Esophagus squamous epithelium (tissue), 5 donors: ENCODE measurements at places on chromosomes 6 and 20. TPM values are rescaled to one million over a fixed set of nuclear protein-coding genes. Genes with fewer than 3 reads are reported as not detected.

- DNase-seq = no peak
These were observed 56.2 kb upstream of the EPB41L1 start for GRCh38 chr20:36098364-36098763.

GRCh38 chr6:24504649-24505586 is 10.1 kb downstream of the ALDH5A1 start:
- no peak for DNase-seq

GRCh38 chr20:50344232-50345071 is 153.8 kb downstream of the CEBPB start:
- DNase-seq = no peak

The OXT gene
- not detected for total RNA-seq

The NKX2-2 gene
- total RNA-seq = not detected

The CRYBG1 gene
- total RNA-seq = 185 TPM

DNA sequence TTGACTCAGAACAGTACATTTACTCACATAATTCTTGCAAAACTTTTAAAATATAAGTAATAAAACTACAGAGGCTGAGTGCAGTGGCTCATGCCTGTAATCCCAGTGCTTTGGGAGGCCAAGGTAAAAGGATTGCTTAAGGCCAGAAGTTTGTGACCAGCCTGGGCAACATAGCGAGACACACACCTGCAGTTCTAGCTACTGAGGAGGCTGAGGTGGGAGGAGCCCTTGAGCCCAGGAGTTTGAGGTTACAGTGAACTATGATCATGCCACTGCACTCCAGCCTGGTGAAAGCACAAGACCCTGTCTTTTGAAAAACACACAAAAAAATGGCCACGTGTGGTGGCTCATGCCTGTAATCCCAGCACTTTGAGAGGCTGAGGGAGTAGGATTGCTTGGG is 21.8 kb upstream of the MYO6 start:
- DNase-seq = no peak

DNA sequence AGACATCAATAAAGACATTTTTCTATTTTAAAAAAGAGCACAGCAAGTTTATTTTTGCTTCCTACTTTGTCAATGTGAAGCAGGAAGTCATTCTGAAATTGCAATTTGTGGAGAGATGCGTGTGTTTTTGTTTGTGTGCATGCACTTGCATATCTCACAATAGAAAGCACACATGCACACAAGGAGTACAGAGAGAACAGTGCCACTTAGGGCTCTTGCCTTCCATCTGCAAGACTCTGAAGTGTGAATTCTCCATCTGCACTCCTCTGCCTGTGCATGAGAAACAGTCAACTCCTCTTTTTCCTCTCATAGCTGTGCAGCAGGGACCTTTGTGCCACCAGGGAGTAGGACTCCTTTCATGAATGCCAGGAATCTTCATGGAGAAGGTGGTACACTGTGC is 316.3 kb upstream of the CNR1 start:
- DNase-seq = no peak

The NNAT gene
- total RNA-seq = not detected

The BPIFA3 gene
- total RNA-seq = not detected

DNA sequence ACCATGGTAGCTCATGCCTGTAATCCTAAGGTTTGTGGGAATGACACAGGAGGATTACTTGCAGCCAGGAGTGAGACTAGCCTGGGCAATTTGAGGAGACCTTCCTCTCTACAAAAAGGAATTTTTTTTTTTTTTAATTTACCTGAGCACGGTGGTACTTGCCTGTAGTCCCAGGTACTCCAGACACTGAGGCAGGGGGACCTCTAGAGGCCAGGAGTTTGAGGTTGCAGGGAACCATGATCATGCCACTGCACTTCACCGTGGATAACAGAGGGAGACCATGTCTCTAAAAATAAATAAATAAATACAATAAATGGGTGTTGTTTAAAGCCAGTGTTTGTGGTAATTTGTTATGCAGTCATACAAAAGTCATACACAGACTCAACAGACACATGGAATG is 2.4 kb upstream of the HLA-F start:
- no peak for DNase-seq

DNA sequence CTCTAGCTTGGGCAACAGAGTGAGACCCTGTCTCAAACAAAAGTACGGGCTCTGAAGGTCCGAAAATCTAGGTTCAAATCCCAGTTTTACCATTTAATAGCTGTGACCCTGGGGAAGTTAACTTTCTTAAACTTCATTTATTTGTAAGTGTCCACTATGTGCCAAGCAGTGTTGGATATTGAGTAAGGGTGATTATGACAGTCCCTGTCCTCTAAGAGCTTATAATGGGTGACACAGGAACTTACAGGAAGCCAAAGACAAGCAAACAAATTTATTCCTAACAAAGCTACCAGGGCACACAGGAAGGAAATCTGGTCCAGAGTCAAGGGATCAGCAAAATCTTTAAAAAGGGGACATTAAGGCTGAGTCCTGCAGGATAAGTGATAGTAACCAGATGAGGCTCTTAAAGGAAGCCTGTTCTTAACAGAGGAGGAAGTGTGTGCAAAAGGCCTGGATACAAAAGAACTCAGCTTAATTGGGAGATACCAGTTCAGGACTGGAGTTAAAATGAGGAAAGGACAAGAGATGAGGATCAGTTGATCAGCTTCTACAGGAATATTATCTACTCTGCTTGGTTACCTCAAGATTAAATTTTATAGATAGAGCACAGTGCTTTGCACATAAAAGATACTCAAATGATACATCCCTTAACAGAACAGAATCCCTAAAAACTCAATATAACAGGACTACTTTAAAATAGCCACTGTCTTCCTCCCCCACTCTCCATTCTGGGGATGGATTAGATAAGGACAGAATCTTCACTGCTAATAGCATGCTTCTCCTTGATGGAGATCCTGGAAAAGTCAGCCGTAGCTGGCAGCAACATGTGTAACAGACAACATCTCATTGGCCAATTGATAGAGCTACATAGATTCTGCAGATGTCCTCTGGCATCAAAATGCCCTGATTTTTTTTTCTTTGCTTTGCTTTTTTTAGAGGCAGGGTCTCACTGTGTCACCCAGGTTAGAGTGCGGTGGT is 6.1 kb downstream of the SNX3 start:
- no peak for DNase-seq

DNA sequence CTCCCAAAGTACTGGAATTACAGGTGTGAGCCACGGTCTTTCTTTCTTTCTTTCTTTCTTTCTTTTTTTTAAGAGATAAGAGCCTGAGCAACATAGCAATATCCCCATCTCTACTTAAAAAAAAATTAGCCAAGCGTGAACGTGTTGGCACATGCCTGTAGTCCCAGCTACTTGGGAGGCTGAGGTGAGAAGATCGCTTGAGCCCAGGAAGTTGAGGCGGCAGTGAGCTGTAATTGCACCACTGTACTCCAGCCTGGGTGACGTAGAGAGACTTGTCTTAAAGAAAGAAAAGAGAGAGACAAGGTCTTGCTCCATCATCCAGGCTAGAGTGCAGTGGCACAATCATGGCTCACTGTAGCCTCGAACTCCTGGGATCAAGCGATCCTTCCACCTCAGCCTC is 162.0 kb upstream of the MLN start:
- no peak for DNase-seq

DNA sequence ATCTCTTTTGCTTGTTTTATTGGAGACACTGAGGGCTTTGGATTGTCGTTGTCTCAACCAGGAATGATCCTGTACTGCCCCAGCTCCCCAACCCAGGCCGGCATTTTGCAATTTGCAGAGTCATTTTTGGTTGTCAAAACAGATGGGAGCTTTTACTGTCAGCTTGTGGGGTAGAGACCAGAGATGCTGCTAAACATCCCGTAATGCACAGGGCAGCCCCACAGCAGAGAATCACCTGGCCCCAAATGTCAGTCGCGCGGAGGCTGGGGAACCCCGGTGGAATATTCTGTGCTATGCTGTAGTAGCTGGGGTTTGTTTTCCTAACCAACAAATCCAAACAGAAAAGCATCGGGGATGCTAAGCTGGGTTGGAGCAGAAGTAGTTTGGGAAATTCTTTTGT is 99.7 kb downstream of the TSHZ2 start:
- DNase-seq = no peak

GRCh38 chr20:44033873-44034272 is 119.2 kb downstream of the TOX2 start:
- no peak for DNase-seq

GRCh38 chr6:68710496-68710895 is 75.4 kb downstream of the ADGRB3 start:
- DNase-seq = no peak

The FAM217A gene
- not detected for total RNA-seq

GRCh38 chr20:58693226-58694006 is 816 bp downstream of the NPEPL1 start:
- DNase-seq = no peak

DNA sequence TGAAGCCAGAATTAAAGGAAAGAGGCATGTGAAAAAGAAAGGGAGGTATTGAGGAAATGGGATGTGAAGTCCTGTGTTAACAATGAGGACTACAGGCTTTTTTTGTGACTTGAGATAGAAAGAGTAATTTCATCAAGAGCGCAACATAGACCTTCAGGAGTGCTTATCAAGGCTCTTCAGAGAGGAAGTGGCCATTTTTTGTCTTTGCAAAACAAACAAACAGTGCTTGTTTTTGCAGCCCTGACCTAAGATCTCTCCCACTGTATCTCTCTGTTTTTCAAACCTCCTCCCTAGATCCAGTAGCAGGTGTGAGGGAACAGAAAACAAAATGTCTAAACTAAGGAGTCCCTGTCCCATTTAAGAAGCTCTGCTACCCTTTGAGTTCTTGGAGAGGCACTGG is 710.3 kb upstream of the MARCKS start:
- no peak for DNase-seq

GRCh38 chr6:131640100-131640499 is 3.0 kb downstream of the ENPP3 start:
- no peak for DNase-seq

The GPR63 gene
- total RNA-seq = 0.66 TPM

GRCh38 chr6:13575377-13575775 is 975 bp downstream of the SIRT5 start:
- DNase-seq = no peak

- no peak for DNase-seq
These were observed 165.3 kb upstream of the PREP start for GRCh38 chr6:105568142-105568541.

GRCh38 chr20:62489186-62489931 is 13.6 kb upstream of the GATA5 start:
- no peak for DNase-seq

DNA sequence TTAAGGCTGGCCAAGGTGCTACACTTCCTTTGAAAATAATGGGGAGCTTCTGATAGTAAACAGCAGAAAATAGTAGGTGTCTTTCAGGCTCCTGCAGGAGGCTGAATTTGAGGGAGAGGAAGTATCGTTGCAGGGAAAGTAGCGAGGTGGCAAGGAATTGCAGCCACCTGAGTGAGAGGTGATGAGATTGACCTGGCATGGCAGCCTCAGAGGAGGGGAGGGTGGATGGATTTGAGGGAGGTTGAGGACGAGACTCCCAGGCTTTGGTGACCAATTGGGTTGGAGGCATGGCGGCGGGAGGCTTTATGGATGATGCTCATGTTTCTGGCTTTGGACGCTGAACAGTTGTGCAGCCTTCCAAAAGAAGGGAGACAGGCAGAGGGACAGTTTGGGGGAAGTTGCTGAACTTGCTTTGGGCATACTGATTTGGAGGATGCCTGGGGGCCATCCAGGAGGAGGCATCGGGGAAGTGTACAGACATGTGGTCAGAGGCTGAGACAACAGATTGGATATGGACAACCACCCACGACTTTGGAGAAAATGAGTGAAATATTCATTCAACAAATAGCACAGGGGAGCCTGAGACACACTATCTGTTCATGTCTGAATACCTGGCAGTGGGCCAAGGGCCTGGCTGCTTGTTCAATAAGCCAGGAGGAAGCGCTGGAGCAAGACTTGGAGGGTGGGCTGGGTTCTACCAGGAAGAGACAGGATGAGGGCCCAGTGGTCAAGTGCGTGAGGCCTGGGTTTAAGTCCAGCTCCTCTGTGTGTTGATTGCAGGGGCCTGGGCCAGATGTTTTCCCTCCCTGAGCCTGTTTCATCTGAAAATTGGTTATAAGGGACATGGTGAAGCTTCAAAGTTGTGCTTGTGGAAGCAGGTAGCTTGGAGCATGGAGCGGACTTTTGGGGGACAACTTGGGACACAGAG is 113.2 kb downstream of the CEBPB start:
- DNase-seq = no peak

DNA sequence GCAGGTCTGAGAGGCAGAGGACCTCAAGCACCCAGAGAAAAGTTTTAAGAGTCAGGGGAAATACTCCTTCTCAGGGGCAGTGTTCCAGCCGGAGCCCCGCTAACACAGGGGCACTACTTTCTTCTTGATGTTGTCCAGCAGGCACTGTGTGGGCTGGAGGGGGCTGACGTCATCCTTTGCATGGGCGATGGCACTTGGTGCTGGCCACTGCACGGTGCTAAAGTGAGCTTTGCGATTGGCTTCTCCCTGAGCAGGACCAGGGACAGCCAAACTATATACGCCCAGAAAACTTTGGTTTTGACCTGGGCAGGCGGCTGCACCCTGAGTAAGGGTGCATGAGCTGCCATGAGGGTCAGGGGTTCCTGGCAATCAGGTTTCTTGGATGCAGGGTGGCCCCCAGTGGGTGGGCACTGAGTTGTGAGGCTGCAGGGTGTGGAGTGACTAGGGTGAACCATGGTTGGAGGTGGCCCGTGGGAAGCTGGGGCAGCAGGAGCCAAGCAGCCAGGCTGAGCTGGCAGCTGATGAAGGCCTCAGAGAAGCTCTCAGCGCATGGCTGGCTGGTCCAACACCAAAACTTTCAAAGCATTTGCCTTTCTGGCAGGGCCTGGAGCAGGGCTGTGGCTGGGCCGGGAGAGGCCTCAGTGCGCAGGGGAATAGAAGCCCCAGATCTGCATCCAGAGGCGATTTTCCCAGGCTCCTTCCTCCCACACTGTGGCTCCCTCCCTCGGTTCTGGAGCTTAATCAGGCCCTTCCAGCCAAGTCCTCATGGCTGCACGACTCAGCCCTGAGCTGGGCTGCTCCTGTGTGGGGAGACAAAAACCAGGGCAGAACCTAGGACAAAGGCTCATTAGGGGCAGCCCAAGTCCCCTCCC is 18.3 kb downstream of the MRPS18A start:
- DNase-seq = no peak

GRCh38 chr6:34331371-34332050 is 61.0 kb downstream of the NUDT3 start:
- DNase-seq = no peak

- DNase-seq = no peak
These were observed 40.2 kb upstream of the PXDC1 start for GRCh38 chr6:3791526-3792203.

DNA sequence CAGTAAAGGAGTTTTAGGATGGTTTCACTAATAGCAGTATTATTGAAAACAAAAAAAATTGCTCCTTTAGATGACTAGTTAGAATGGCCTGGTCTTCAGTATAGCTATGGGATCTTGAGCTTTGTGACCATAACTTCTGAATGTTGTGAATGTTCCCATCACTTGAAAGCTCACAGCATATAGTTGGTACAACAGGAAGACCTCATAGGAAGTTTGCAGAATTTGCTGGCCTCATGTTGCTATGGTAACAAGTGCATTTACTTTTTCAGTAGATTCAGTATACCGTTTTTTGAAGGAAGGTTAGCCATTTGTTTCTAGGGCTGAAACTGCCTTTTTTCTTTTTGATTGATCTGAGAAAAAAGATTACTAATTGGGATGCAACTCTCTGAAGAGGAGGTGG is 8.3 kb downstream of the PHF3 start:
- no peak for DNase-seq
